Lower leg skin (tissue), 4 donors: ENCODE measurements at places on chromosomes 12 and 14. TPM values are rescaled to one million over a fixed set of nuclear protein-coding genes. Genes with fewer than 3 reads are reported as not detected.

The AQP6 gene
- total RNA-seq, result not detected

The SIX6 gene
- not detected for total RNA-seq

The RAD9B gene
- 1.0 TPM for total RNA-seq

The PARPBP gene
- total RNA-seq, result 1.7 TPM

The SLCO1B3 gene
- total RNA-seq, result not detected

The USP44 gene
- total RNA-seq, result 0.53 TPM

The TCL1A gene
- not detected for total RNA-seq

The NKX2-1 gene
- not detected for total RNA-seq

The LRTM2 gene
- not detected for total RNA-seq

The FAM181A gene
- total RNA-seq, result not detected

The AJUBA gene
- 98.4 TPM for total RNA-seq

The CCDC60 gene
- total RNA-seq, result not detected

The OR4E2 gene
- not detected for total RNA-seq

The CLEC9A gene
- total RNA-seq, result not detected

The HOXC11 gene
- total RNA-seq, result 5.1 TPM

The BCL11B gene
- 39.1 TPM for total RNA-seq

The CCDC177 gene
- 0.19 TPM for total RNA-seq

The NINJ2 gene
- total RNA-seq, result 13.0 TPM

The TAS2R50 gene
- 0.42 TPM for total RNA-seq

The SERPINA12 gene
- 477 TPM for total RNA-seq

The TPPP2 gene
- not detected for total RNA-seq

The ARHGEF40 gene
- total RNA-seq, result 11.7 TPM

The CCDC196 gene
- not detected for total RNA-seq

The KRT75 gene
- total RNA-seq, result 4.5 TPM

The IL31 gene
- not detected for total RNA-seq

The ACOT6 gene
- total RNA-seq, result not detected

The PLEKHG7 gene
- total RNA-seq, result not detected

The TMPRSS12 gene
- total RNA-seq, result not detected

The OTUB2 gene
- total RNA-seq, result 25.0 TPM
